ENCODE measurements at places on chromosomes 5 and 9. TPM values are rescaled to one million over a fixed set of nuclear protein-coding genes. Genes with fewer than 3 reads are reported as not detected.

Gene TCF7
- total RNA-seq = 12.7 TPM

GRCh38 chr5:103347716-103348423, 89.3 kb downstream of the MACIR start:
- DNase-seq = no peak

GRCh38 chr5:19536387-19536786, 451.6 kb downstream of the CDH18 start:
- no peak for DNase-seq

GRCh38 chr9:18472841-18473251, 1.1 kb upstream of the ADAMTSL1 start:
- DNase-seq = peak; percentile 62

- DNase-seq = no peak
Measured at GRCh38 chr9:111316796-111317195, 13.2 kb downstream of the OR2K2 start.

DNA sequence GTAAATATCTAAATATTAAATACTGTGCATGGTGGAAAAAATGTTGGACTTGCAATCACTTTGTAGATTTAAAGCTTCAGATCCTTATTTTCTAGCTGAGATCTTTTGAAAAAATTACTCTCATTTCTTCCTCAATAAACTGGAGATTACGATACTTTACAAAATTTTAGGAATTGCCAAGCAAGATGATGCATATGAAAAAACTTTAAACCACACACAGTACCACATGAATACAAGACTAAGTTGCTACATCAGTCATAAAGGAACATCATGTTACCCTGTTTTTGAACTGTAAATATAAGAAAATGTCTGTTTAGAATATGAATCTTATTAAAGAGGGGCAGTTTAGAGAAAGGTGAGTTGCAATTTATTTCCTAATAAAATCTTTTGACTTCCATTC, 703.6 kb upstream of the NUDT12 start:
- DNase-seq = no peak

- no peak for DNase-seq
Measured at GRCh38 chr9:111136180-111136579, 97.9 kb upstream of the LPAR1 start.

Data from cardiac muscle cell (in vitro differentiated cells and primary cell).